ENCODE measurements at places on chromosomes 6 and 20.
A peak's percentile ranks its signal among the peaks of the same experiment; 100 is the strongest.

DNA sequence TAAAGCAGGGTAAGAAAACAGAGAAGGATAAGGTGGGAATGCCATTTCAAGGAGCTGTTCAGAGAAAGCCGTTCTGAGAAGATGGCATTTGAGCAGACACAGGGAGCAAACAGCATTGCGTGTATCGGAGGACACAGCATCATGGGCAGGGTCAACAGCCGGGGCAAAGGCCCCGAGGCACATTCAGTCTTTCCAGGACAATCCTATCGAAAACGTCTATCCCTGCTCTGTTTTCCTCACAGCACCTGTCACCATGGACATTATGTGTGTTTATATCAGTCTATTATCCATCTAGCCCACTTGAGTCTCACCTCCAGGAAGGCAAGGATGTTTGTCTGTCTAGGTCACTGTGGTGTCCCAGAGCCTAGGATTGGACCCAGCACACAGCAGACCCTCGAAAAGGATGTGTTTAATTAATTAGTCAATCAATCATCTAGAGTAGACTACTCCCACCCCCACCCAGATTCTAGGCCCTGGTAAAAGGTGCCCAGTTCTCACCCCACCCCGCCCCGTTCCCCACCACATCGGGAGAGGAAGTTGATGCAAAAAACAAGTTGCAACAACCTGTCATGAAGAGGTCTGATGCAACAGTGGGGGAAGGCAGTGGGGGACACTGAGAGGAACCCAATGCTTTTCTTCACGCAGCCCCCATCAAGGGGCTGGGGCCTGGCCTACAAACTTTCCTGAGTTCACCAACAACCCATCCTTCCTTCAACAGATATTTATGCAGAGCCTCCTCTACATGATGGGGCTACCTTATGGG is 66.6 kb downstream of the PREX1 start:
- DNase-seq: no peak

DNA sequence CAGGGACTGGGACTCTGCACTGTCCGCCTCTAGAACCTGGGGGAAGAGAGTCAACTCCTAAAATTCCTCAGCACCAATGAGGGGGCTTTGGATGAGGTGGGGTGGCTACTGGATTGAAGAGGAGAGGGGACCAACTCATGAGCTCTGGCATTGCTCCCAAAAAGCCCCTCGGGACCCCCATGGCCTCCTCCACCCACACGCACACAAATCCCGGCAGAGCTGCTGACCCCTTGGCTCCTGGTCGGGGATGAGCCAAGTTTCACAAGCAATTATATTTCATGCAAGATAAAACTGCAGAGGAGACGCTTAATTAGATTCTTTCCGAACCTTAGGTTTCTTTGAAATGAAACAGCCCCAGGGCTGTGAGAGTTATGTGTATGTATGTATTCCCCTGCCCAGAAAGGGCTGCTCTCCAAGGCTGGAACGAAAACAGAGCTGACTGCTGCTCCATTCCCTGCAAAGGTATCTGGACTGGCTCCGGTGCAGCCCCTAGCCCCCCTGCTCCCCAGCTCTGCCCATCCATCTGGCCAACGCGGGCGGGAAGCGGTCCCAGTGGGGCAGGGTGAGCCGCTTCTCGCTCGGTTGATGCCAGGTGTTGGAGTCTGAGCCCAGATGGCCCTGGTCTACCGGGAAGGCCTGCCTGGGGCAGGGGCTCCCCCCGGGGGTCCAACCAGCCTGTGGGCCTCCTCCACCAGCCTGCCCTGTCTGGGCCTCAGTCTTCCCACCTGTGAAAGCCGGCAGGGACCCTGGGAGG is 46.8 kb upstream of the STX16 start:
- DNase-seq: no peak

GRCh38 chr6:49499623-49500022 is at the start of gene GLYATL3:
TSS of gene GLYATL3 (plus strand) at chr6:49499923. CDS start at chr6:49511991, 12,068 bp downstream.
- peak; percentile 9 for DNase-seq

DNA sequence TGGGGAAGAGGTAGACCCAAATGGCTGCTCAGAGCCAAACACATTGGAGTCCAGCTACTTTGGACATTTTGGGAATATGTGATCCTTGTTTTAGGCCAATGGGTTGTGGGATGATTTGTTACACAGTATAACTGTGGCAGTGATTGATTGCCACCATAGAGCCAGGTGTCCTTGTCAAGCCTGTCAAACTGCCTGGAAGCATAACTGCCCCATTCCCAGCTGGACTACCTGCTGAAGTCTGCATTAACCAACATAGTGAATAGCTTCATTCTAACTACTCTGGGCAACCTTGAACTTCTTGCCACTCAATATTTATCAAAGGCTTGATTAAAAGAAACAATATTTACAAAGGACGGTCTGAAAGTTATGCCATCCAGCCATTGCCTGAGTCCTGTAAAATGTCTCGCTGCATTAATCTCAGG is 164.7 kb downstream of the LINC00237 start:
- no peak for DNase-seq

DNA sequence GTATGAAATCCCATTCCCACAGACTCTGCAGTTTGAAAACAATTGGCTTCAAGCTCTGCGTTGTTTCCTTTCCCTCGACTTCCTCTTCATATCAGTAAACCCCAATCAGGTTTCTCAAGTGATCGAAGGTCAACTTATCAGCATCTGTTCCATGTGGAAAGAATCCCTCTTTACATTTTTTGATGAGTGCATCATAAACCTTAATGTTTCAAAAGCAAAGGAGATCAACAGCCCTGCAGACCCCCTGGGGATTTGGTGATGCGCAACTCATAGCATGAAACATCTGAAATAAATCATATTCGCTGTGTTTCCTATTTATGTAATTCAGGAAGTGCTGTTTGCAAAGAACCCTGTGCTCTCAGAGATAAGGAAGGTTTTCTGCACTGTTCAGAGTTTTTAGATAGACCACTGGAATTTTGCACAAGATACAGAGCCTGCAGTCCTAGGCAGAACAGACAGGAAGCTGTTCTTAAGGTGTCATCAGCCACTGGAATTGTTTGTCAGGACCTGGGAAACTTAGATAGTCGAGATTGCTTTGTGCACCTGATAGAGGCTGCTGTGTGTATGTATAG is 216.0 kb downstream of the HIVEP2 start:
- DNase-seq: peak; percentile 7

DNA sequence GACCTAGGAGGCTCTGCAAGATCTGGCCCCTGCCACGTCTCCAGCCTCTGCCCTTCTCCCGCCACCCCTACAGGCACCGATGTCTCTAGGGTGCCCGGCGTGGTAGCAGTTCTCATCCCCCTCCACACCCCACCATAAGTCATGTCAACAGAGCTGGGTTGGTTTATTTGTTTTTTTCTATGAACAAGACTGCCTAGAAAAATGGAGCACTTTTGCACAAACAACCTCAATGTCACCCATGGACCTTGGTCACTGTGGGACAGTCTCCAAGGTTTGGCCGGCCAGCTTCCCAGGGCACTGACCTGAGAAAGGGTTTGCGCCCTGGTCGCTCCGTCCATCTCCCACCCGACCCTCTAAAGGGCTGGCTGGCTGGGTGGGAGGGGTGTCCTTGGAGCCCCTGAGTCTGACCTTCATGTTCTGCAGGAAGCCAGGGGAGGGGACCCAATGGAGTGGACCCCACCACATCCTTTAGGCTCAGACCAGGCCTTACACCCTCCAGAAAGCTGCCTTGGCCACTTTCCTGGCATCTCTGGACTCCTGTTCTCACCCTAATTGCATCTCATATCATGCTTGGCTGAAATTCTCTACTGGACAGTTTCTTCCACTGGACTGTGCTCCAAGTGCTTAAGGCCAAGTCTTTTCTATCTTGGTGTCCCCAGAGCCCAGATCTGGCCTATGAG is 104.8 kb upstream of the PTPN1 start:
- DNase-seq: no peak

- DNase-seq: no peak
Measured at GRCh38 chr6:45538641-45539547, 161.2 kb upstream of the SUPT3H start.

- DNase-seq: no peak
Measured at GRCh38 chr20:31894980-31895675, 24.7 kb downstream of the TTLL9 start.

DNA sequence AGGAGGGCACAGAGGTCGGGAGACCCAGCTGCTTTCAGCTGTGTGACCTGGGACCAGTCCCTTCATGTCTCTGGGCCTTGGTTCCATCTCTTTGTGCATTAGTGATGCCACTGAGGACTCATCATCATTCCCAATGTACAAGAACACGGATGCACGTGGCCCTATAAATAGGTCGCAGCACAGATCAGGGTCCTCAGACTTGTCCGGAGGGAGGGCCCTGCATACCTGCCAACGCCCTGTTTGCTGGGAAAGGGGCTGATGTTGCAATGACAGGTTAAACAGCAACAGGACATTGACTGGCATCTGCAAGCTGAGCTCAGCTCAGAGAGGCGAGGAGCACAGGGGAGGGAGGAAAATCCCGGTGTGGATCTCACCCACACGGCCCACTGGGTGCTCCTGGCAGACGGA is 21.8 kb downstream of the TGM2 start:
- no peak for DNase-seq
